Stimulated activated CD8-positive, alpha-beta memory T cell treated with anti-CD3 and anti-CD28 coated beads, Interleukin-7, amount 100 ng/mL, for 4 hours (primary cell): ENCODE measurements at places on chromosomes 2 and 18.

DNA sequence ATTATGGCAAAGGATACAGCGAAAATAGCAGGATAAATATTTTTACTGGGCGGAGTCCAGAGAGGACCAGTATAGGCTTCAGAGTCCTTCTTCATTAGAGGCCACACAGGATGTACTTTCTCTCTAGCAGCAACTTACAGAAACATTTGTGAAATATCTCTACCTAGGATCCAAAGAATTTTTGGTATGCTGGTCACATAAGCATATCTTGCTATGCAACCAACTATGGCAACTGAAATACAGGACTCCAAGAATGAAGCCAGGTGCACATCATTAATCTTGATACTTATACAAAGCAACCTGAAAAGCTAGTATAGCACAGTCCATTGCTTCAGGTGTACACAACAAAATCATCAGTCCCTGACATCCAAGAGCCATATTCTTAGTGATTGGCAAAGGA lies 59.1 kb upstream of the NABP1 start:
- DNase-seq = no peak

GRCh38 chr18:36582988-36583745 lies 245.6 kb downstream of the TPGS2 start:
- DNase-seq = no peak

GRCh38 chr2:60540074-60540473 lies 13.4 kb downstream of the BCL11A start:
- DNase-seq = no peak

GRCh38 chr18:72866442-72866900 lies 1.3 kb downstream of the NETO1 start:
- no peak for DNase-seq

DNA sequence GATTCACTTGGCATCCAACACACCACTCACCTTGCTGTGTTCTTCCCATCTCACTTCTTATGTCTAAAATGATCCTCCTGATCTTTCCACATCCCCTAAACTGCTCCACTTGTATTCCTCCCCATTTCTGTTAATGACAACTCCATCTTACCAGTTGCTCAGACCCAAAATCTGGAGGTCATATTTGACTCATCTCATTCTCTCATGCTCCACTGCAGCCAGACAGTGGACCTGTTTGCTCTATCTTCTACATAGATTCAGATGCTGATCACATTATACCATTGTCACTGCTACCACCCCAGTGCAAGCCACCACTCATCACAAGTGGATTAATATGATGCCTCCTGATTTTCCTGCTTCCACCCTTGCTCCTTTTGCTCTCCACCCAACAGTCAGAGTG lies 7.9 kb upstream of the NABP1 start:
- no peak for DNase-seq
